Suprapubic skin (tissue), 4 donors: ENCODE measurements at places on chromosomes 7 and 10. TPM values are rescaled to one million over a fixed set of nuclear protein-coding genes. Genes with fewer than 3 reads are reported as not detected.

GRCh38 chr7:44138698-44139097 is 2.4 kb downstream of the MYL7 start:
- H3K27me3 ChIP-seq, result peaks cover 2% of the 10 kb centered on the region
- H3K4me3 ChIP-seq, result no peak overlapping the region
- no peaks in the 10 kb centered on the region for H3K36me3 ChIP-seq
- H3K4me1 ChIP-seq, result no peaks in the 10 kb centered on the region
- DNase-seq, result no peak

- no peak overlapping the region for H3K27ac ChIP-seq
- H3K27me3 ChIP-seq, result no peaks in the 10 kb centered on the region
- H3K36me3 ChIP-seq, result no peaks in the 10 kb centered on the region
Observed at GRCh38 chr10:10094691-10095090, 923.0 kb upstream of the CELF2 start.

DNA sequence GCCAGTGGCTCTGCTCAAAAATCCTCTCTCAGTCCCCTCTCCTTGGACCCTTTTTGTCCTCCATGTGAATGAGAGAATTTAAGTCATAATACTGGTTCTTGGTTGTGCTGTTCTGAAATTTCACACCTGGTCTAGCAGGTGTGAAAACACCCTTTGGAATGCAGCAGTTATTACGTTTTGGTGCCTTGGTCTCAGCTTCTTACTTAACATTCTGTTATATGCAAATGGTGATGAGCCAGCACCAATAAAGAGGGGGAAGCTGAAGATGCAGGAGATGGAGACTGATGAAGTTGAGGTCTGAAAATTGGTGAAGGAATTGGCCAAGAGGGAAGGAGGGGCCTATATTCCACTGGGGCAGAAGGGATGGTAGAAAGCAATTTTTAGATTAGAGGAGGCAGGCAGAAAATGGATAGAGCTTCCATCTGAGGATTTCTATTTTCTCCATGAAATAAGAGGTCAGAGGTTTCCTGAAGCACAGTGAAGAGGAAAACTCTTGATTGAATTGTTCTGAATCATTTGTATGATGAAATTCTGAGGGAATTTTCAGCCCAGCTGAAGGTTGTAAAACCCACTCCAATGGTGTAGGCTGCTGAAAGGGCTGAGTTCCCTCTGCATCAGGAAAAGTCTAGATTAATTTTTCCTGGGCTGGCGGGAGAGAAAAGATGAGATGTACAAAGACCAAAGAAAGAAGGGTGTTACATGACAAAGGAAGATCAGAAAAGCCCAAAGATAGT is 94.0 kb upstream of the FAM180A start:
- no peak overlapping the region for H3K4me3 ChIP-seq
- no peaks in the 10 kb centered on the region for H3K27me3 ChIP-seq
- H3K4me1 ChIP-seq, result no peaks in the 10 kb centered on the region
- H3K36me3 ChIP-seq, result no peaks in the 10 kb centered on the region
- DNase-seq, result no peak
- no peak overlapping the region for H3K27ac ChIP-seq

GRCh38 chr7:117839507-117839906 is 33.7 kb downstream of the CTTNBP2 start:
- no peak overlapping the region for H3K27ac ChIP-seq
- no peaks in the 10 kb centered on the region for H3K36me3 ChIP-seq
- H3K4me1 ChIP-seq, result no peaks in the 10 kb centered on the region
- H3K27me3 ChIP-seq, result no peaks in the 10 kb centered on the region
- H3K4me3 ChIP-seq, result no peak overlapping the region

Gene NPSR1
- not detected for total RNA-seq

- no peaks in the 10 kb centered on the region for H3K36me3 ChIP-seq
- peaks cover 4% of the 10 kb centered on the region for H3K4me1 ChIP-seq
- DNase-seq, result no peak
- H3K4me3 ChIP-seq, result no peak overlapping the region
- no peaks in the 10 kb centered on the region for H3K27me3 ChIP-seq
Observed at GRCh38 chr7:80230327-80230726, 95.7 kb downstream of the GNAI1 start.

Gene SPDYE11
- not detected for total RNA-seq

DNA sequence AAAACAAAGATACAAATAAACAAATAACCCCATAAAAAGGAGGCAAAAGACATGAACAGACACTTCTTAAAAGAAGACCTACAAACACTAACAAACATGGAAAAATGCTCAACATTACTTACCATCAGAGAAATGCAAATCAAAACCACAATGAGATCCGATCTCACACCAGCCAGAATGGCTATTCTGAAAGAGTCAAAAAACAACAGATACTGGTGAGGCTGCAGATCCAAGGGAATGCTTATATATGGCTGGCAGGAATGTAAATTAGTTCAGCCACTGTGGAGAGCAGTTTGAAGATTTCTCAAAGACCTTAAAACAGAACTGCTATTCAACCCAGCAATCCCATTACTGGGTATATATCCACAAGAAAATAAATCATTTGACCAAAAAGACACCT is 80.4 kb upstream of the NRP1 start:
- no peak overlapping the region for H3K27ac ChIP-seq
- H3K27me3 ChIP-seq, result no peaks in the 10 kb centered on the region
- H3K4me1 ChIP-seq, result peaks cover 7% of the 10 kb centered on the region
- H3K4me3 ChIP-seq, result no peak overlapping the region
- DNase-seq, result no peak

DNA sequence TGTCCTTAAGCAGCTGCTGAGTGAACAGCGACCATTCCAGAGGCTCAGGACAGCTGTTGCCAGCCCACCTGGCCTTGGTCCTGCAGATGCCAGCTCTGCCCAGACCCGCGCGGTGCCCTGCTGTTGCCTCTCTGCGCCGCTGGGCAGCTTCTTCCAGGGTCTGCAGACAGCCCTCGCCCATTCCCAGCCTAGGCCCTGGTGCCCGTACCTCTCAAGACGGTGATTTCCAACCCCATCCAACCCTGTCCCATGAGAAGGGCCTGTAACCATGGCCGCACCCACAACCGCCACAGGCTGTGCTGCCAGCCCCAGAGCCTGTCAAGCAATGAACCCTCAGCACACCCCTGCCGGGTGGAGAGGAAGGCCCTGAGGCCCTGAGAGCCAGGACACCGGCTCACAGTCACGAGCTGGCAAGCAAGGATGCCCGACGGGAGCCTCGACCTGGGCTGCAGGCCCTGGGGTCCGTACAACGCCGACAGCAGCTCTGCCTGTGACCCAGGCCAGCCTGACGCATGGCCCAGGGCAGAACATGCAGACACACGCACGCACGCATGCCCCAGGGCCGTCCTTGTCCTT is 231.9 kb downstream of the MAD1L1 start:
- H3K4me3 ChIP-seq, result no peak overlapping the region
- no peaks in the 10 kb centered on the region for H3K4me1 ChIP-seq
- no peaks in the 10 kb centered on the region for H3K27me3 ChIP-seq
- H3K36me3 ChIP-seq, result peaks cover 8% of the 10 kb centered on the region
- no peak overlapping the region for H3K27ac ChIP-seq

Gene FAM53B
- total RNA-seq, result 63.5 TPM

DNA sequence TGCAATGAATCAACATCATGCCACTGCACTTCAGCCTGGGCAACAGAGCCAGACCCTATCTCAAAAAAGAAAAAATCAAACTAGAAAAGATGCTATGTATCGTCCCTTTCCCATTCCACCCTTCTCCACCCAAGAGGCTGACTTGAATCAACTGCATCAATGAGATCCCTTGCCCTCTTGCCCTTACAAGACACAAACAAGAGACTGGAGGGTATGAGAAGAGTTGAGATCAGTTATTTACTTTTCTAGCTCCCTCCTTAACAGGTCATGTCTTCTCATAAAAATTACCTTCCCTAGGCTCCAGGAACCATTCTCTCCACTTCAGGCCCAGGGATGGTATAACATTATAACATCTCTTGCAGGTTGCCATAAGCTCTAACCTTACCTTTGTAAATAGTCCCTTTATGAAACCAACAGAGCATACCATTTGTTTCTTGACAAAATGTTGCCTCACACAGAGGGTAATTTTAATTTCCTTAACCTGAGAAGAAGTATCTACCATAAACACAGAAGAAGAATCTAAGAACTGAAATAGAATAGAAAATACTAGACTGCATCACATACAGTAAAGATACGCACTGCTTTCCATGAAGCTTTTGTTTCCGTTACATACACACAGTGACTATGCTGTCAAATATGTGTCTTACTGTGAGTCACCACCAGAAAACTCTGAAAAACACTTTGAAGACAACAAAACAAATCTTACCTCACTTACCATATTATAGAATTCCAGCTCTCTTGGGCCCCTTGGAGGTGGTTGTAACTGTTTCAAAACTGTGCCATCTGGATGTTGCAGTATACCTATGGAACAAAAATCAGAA is 30.5 kb downstream of the IPMK start:
- H3K4me3 ChIP-seq, result no peak overlapping the region
- no peak for DNase-seq
- no peak overlapping the region for H3K27ac ChIP-seq
- H3K27me3 ChIP-seq, result no peaks in the 10 kb centered on the region
- peaks cover 4% of the 10 kb centered on the region for H3K4me1 ChIP-seq

DNA sequence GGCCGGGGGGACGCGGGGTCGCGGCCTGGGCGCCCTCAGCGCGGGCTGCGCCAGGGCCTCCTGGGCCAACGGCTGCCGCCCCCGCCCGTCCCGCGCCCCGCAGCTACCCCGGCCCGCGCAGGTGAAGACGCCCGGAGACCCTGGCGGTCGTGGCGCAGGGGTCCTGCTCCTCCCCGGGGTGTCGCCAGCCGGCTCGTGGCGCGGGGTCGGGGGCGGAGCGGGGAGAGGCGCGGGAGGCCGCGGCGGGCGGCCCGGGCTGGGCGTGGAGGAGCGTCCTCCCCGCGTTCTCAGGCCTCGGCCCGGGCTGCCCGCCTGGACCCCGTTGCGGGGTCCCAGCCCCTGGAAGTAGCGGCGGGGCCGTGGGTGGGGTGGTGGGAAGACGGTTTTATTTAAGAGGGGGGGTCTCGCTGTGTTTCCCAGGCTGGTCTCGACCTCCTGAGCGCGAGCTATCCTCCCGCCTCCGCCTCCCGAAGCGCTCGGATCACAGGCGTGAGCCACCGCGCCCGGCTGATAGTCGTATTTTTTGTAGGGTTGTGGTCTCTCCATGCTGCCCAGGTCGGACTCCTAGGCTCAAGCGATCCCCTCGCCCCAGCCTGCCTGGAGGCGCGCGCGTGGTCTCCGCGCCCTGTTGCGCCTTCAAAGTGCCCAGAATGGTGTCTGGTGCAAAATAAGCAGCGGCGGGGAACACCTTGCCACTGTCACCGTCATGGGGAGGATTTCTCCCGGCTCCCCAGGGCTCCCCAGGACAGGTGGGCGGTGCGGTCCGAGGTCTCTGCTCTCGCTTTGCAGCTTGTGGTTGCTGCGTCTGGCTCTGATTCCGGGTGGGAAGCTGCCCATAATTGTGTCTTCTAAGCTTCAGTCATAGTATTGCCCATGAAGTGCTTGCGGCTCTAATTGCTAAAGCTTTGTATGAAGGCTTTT is 15.3 kb upstream of the SUN1 start:
- H3K36me3 ChIP-seq, result no peaks in the 10 kb centered on the region
- peak overlapping the region; percentile 67 for H3K4me3 ChIP-seq
- no peaks in the 10 kb centered on the region for H3K27me3 ChIP-seq
- DNase-seq, result no peak
- H3K4me1 ChIP-seq, result peaks cover 77% of the 10 kb centered on the region
- H3K27ac ChIP-seq, result peak overlapping the region; percentile 94

GRCh38 chr7:66100408-66101050 is 14.1 kb upstream of the CRCP start:
- peak overlapping the region; percentile 46 for H3K4me3 ChIP-seq
- H3K36me3 ChIP-seq, result no peaks in the 10 kb centered on the region
- DNase-seq, result no peak
- no peaks in the 10 kb centered on the region for H3K27me3 ChIP-seq

- H3K27me3 ChIP-seq, result no peaks in the 10 kb centered on the region
- no peak overlapping the region for H3K27ac ChIP-seq
- DNase-seq, result no peak
- peaks cover 19% of the 10 kb centered on the region for H3K4me1 ChIP-seq
Observed at GRCh38 chr7:132240262-132240661, 336.0 kb downstream of the PLXNA4 start.

GRCh38 chr7:69862413-69863064 is 264.3 kb downstream of the AUTS2 start:
- H3K27ac ChIP-seq, result no peak overlapping the region
- peaks cover 5% of the 10 kb centered on the region for H3K4me1 ChIP-seq
- DNase-seq, result no peak
- H3K27me3 ChIP-seq, result no peaks in the 10 kb centered on the region
